Pericardium fibroblast (primary cell): ENCODE measurements at places on chromosomes 5 and 9. TPM values are rescaled to one million over a fixed set of nuclear protein-coding genes. Genes with fewer than 3 reads are reported as not detected.

The CDC20B gene
- not detected in 2 replicates for total RNA-seq

The SPINK1 gene
- total RNA-seq = not detected in 2 replicates

The TAF1L gene
- total RNA-seq = not detected in 2 replicates

The GRXCR2 gene
- not detected in 2 replicates for total RNA-seq
